ENCODE measurements at places on chromosomes 5 and 9. TPM values are rescaled to one million over a fixed set of nuclear protein-coding genes. Genes with fewer than 3 reads are reported as not detected.

ARL14EPL gene
- total RNA-seq, result not detected

CBY3 gene
- total RNA-seq, result not detected

IFNB1 gene
- not detected for total RNA-seq

C9 gene
- not detected for total RNA-seq

BTNL9 gene
- 37.8 TPM for total RNA-seq

GARIN3 gene
- not detected for total RNA-seq

LCN15 gene
- 0.59 TPM for total RNA-seq

COL15A1 gene
- total RNA-seq, result 47.2 TPM

F2RL2 gene
- 0.27 TPM for total RNA-seq

CTXN3 gene
- total RNA-seq, result not detected

WDR38 gene
- total RNA-seq, result not detected

SNAPC4 gene
- total RNA-seq, result 4.4 TPM

HTR1A gene
- not detected for total RNA-seq

INSL6 gene
- total RNA-seq, result not detected

PTGER4 gene
- 6.6 TPM for total RNA-seq

- no peak for DNase-seq
Observed at GRCh38 chr9:133786907-133787753, 49.0 kb upstream of the SARDH start.

DNA sequence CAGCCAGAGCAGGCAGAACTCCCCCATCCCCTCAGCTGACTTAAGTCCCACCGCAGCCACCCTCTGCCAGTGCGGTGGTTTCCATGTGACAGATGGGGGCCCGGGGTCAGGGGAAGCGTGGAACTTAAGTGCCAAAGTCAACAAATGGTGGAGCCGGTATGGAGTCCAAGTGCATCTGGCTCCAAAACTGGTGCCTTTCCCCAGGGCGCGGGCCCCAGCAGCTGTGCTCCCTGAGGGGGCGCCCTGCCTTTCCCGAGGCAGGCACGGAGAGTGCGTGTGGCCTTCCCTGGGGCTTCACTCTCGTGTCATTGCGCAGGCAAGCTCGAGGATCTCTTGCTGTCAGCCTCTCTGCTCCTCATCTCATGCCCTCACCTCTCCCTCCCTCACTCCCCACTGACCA lies 33.8 kb downstream of the SLC46A2 start:
- no peak for DNase-seq

DNA sequence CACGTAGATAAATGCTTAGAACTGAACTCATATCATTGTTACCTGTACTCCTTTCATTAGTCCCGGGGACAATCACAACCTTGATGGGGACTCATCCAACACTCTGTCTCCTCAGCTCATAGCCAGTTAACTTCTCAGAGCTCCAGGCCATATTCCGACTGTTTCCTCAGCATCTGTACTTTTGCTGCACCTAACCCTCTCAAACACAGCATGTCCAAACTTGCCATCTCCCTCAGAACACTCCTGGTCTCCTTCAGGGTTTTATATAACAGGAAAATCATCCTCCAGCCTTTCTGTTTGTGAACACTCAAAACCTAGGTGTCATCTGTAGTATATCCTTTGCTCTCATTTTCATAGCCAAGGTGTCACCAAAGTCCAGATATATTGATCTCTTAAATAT lies 150.5 kb downstream of the CDH6 start:
- no peak for DNase-seq

DNA sequence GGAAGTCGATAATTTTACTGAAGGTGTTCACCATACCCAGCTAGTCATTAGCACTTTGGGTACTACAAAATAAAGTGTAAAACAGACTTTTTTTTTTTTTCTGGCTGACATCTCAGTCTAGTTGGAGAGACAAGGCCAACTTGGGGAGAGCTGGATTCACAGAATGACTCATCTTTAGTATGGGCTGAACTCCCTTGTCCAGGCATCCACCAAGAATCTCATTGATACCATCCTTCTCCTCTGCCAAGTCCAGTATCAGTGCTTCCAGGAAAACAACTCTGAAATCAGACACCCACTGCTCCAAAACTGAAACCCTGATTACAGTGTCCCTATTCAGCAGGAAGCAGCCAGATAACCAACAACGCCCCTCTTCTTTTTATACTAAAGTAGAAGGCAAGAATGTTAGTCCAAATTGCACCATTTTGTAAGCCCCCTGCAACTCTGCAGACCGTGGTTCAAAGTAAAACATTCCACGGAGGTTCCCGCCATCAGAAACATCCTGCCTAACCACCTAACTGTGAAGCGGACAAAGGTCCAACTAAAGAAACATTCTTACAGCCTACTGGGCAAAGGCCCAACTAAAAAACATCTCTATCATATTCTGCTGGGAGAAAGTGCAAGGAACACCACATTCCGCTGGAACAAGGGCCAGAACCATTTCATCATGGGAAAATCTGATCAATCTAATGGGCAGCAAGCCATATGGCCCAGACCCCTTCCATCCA lies 728.2 kb downstream of the BRINP1 start:
- no peak for DNase-seq

DNA sequence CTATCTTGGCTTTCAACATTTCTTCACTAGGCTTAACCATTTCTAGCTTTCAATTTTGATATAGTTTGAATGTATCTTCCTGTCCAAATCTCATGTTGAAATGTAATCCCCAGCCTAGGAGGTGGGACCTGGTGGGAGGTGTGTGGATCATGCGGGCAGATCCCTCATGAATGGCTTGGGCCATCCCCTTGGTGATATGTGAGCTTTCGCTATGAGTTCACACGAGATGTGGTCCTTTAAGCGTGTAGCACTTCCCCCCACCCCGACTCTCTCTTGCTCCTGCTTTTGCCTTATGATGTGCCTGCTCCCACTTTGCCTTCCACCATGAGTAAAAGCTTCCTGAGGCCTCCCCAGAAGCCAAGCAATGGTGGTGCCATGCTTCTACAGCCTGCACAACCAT lies 40.6 kb downstream of the PHAX start:
- DNase-seq, result no peak

DNA sequence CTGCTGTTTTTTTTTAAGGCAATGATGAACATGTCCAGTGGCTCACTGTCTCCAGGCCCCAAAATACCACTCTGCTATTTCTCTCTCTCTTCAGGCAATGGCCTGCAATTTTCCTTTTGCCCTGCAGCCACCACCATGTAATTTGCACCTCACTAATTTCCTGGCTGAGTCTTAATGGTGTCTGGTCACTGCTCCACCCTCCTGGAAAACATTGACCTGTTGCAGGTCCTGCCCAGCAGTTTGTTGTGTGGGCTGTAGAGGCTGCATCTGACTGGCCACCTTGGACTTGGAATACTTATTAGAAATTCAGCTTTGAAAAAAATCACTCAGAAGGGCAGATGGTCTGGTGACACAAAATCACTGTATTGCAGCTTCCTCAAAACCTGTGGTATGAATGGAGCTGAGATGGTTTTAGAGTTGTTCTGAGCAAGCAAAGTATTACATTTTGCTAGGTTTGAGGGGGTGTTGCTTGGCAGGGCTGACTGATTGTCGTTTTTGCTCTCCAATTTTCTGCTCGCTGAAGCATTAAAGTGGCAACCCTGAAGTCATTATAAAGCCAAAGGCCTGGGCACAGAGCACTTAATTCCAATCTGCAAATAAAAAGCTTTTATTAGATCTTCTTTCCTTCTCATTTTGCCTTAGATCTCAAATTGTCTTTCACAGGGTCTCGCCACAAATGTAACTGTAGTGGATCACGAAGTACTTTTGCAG lies 134.8 kb downstream of the TMEM174 start:
- DNase-seq, result no peak

DNA sequence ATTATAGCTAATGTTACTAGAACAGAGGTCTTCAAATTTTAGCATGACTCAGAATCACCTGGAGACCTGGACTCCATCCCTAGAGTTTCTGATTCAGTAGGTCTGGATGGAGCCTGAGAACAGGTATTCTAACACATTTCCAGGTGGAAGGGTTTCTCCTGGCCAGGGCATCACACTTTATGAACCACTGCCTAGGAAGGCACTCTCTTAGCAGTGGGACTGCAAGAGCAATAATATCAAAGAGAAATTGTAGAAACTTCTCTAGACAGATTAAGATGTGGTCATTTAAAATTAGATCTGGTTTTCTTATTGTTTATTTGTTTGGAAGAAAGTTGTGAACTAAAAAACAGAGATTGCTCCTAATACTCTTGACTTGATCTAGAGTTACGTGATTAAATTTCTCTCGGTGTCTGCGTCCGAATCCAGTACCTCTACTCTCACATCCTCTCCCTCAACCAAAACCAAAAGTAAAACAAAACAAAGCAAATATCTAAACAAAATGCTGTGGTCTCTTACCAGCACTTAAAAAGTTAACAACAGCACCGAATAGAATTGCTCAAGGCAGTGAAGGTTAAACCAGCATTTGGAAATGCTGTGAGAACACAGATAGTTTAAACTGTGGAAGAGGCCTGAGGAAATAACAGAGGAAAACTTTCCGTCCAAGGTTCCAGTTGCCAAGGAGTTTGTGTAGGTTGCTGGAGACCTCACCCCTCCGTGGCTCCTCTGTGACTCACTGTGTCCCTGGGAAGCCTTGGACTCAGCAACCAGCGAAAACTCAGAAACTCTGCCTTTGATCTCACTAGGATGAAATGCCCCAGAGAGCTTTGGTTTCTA lies 193.4 kb downstream of the ARRDC3 start:
- no peak for DNase-seq

DNA sequence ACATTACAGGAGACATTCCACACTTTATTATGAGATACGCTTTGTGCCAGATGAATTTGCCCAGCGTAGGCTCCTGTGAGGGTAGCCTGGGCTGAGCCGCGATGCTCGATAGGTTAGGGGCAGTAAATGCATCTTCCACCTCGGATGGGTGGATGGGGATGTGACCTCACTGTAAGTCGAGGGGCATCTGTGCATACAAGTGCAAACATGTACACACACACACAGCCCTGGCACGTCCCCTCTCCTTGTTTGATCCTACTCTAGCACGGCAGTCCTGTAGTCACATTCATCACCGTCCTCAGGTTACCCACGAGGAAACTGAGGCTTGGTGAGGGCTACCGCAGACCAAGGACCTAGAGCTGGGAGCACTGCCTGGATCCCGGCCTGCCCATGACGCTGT lies 166.8 kb downstream of the COL23A1 start:
- DNase-seq, result no peak

DNA sequence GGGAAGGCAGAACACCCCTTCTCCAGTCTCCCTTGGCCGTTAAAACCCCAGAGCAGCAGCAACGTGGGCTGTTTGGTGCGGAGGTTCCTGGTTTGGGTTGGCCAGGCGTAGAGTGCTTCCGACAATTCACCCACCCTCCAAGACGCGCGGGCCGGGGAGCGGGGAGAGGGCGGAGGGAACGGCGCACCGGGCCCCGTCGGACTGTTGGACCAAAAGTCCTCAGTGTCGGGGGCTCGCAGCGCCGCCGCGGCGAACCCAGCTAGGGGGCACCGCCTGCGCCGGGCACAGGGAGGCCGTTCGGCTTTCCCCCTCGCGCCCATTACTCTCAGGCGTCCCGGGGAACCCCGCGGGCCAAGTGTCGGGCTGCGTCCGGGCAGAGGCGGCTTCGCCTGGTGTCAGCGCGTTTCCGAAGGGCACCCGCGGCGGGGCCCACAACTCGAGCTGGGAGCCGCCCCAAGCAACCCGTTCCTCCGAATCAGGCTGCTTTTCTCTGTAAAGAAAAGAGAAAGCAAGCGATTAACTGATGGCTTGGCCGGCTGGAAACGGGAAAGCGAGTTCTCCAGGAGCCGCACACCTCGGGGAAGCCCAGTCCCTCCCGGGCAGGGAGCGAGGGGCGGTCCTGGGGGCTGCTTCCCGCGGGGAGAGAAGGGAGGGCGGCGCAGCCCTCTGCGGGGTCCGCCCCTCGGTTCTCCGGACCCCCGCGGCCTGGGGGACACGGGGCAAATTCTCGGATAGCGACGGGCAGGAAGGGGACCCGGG lies 145.5 kb downstream of the ERCC6L2 start:
- DNase-seq, result peak; percentile 54

DNA sequence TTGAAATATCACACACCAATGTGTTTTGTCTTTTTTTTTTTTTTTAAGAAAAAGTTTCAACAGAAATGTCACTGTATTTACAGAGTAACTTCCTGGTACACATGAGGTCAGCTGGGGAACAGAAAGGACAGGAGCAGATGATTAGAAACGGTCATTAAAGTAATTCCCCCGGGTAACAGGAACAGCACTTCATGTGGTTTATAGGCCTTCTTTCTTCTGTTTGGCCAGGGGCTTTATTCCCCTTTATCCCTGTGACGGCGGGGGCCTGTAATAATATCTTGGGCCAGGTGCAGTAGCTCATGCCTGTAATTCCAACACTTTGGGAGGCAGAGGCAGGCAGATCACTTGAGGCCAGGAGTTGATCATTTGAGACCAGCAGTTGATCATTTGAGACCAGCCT lies 30.5 kb upstream of the MSH3 start:
- no peak for DNase-seq

- no peak for DNase-seq
Observed at GRCh38 chr5:56233230-56233629, at the start of gene ANKRD55. ANKRD55 (minus strand) TSS chr5:56233330; CDS start chr5:56232913, 417 bp downstream.

- DNase-seq, result no peak
Observed at GRCh38 chr5:127567026-127567768, 49.8 kb downstream of the PRRC1 start.

DNA sequence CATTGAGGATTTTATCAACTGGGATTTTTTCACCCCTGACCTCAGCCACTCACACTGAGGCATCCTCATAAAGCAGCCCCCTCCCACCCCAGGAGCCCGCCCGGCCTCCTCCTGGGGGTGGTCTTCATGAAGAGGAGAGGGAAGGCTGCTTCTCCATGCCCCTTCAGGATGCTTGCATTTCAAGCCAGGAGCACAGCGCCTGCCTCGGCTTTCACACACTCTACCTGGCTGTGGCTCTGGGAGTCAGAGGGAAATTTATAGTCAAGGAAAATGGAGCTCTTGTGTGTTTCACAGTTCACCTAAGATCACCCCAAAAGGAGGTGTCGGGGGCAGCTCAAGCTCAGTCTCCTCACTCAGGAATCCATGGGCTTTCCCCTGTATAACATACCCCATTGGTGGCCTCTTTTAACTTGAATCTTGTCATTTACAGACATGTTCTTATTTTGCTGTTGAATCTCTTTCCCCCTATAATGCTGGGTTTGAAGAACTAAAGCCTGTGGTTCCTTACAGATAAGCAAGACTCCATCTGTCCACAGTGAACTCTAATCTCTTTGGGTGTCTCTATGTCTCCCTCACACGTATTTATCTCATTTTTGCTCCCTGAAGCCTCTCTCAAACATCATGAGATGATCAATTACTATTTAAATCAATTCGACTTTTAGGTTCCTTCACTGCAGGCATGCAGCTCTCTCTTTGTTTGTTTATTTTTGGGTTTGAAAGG lies 22.6 kb upstream of the IQGAP2 start:
- DNase-seq, result no peak

DNA sequence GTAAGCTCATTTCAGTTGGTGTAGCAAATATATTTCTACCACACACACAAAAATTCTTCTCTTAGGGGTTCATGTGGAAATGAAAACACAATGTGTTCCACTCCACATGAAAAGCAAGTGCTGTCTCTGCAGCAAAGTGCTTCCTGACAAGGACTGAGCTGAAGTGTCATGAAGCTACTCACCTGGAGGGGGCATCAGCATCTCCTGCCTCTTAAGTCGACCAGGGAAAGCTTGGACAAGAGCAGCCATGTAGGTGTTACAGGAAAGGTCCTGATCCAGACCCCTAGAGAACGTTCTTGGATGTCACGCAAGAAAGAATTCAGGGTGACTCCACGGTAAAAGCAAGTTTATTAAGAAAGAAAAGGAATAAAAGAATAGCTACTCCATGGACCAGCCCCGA lies 62.8 kb downstream of the SV2C start:
- DNase-seq, result no peak

- DNase-seq, result no peak
Observed at GRCh38 chr5:10935536-10935935, 174.5 kb upstream of the DAP start.

GRCh38 chr5:51383131-51384121 lies at the start of gene ISL1:
ISL1 (plus strand) TSS chr5:51383448; CDS start chr5:51383672, 224 bp downstream.
- peak; percentile 36 for DNase-seq
